ENCODE measurements at places on chromosomes 6 and 20.

GRCh38 chr6:31728767-31729514 lies at the start of gene DDAH2:
TSS of gene DDAH2 (minus strand) at chr6:31729299. CDS start at chr6:31729161, 138 bp downstream.
- no peak for DNase-seq

GRCh38 chr6:160730911-160731310 lies 28.9 kb downstream of the PLG start:
- no peak for DNase-seq

- DNase-seq: peak; percentile 70
Measured at GRCh38 chr20:13819885-13820645, 35.2 kb downstream of the NDUFAF5 start.

- no peak for DNase-seq
Measured at GRCh38 chr6:127510876-127511275, 8.3 kb downstream of the MTCL3 start.

GRCh38 chr6:131694832-131695426 lies 6.3 kb downstream of the OR2A4 start:
- DNase-seq: peak; percentile 60

Measured in NCI-H524 (cell line).